ENCODE measurements at places on chromosomes 7 and 10. TPM values are rescaled to one million over a fixed set of nuclear protein-coding genes. Genes with fewer than 3 reads are reported as not detected.

- no peak overlapping the region for H3K4me3 ChIP-seq
- H3K4me1 ChIP-seq = no peaks in the 10 kb centered on the region
- H3K36me3 ChIP-seq = no peaks in the 10 kb centered on the region
- no peak for DNase-seq
- no peaks in the 10 kb centered on the region for H3K27me3 ChIP-seq
Observed at GRCh38 chr7:123939784-123940183, 14.7 kb downstream of the SPAM1 start.

Gene WIPF3
- total RNA-seq = 84.8 TPM

DNA sequence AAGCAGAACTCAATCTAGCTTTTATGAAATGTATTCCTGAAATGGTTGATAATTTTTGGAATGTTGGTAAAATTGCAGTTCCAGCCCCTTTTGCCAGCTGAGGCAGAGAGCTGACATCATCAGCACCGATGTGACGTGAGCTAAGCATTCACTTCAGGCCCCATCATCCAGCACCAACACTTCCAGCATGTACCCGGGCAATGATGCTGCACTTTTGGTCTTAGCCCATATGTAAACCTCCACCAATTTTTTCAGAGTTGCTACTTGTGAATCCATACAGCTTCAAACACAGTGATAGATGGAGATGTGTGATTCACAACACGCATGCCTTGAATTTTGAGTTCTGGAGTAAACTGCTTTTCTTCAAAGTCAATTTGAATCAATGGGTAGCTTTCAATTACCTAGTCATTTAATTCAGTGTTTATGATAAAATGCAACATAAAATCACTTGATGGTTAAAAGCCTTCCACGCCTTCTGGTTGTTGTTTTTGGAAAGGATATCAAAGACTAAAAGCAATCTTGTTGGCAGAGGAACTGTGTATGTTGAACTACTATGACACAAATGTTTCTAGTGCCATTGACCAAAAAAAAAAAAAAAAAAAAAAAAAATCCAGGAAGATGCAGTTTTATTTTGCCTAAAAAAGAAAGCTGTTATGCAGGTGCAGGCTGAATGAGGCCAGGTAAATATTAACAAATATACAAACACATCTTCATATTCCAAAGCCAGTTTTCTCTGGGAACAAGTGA, 73.9 kb downstream of the NRP1 start:
- no peak overlapping the region for H3K4me3 ChIP-seq
- H3K27me3 ChIP-seq = no peaks in the 10 kb centered on the region
- DNase-seq = no peak
- no peak overlapping the region for H3K27ac ChIP-seq

GRCh38 chr10:117449636-117450035, 74.4 kb upstream of the PDZD8 start:
- H3K27me3 ChIP-seq = no peaks in the 10 kb centered on the region
- no peak for DNase-seq
- H3K36me3 ChIP-seq = no peaks in the 10 kb centered on the region
- no peak overlapping the region for H3K4me3 ChIP-seq
- peaks cover 2% of the 10 kb centered on the region for H3K4me1 ChIP-seq

Gene RNF148
- 2.4 TPM for total RNA-seq

DNA sequence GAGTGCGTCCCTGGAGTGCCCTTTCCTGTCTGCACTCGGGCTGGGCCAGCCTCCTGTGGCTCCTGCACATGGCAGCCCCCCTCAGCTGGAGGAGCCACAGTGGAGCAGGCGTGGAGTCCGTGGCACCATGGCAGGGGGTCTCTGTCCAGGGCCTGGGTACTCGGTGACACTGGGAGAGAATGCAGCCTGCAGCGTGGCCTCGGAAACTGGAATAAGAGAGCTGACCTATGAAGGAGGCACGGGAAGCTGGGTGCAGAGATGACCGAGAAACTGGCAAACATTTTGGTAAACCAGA, 25.8 kb upstream of the WDFY4 start:
- no peak overlapping the region for H3K4me3 ChIP-seq
- no peak overlapping the region for H3K27ac ChIP-seq
- DNase-seq = no peak
- H3K27me3 ChIP-seq = no peaks in the 10 kb centered on the region

DNA sequence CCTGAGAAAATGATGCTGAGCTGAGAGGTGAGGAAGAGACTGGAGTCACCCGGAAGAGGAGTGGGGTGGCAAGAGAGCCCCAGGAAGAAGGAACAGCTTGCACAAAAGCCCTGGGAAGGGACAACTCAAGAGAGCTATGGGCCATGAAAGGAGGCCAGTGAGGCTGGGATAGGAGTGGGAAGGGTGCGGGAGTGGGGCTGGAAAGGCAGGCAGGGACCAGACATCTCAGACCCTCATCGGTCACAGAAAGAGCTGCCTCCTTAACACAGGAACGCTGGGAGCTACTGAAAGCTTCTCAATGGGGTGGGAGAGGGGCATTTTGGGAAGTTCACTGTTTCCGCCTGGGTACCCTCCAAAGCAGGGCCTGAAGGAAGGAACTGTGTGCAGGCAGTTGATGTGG, 122.0 kb upstream of the UNC5B start:
- no peaks in the 10 kb centered on the region for H3K36me3 ChIP-seq
- no peak for DNase-seq
- H3K4me1 ChIP-seq = no peaks in the 10 kb centered on the region
- no peak overlapping the region for H3K27ac ChIP-seq
- H3K4me3 ChIP-seq = no peak overlapping the region

Gene MLXIPL
- 0.71 TPM for total RNA-seq

DNA sequence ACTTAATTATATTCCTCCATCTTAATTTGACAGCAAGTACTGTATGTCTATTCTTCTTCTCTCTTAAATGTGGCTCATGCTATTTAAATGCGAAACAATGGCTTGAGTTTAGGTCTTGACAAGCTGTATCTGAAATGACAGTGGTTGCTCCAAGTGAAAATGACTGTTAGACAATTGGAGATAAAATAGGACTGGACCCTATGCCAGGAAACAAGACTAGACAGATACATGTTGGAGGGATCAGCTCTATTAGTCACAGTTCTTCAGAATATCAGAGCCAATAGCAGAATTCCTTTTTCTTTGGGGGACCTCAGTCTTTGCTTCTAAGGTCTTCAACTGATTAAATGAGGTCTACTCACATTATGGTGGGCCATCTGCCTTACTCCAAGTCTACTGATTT, 25.8 kb downstream of the KIAA1217 start:
- H3K36me3 ChIP-seq = no peaks in the 10 kb centered on the region
- no peak overlapping the region for H3K27ac ChIP-seq
- no peaks in the 10 kb centered on the region for H3K27me3 ChIP-seq
- no peaks in the 10 kb centered on the region for H3K4me1 ChIP-seq
- DNase-seq = no peak

GRCh38 chr7:16993543-16993942, 111.8 kb upstream of the AGR3 start:
- no peaks in the 10 kb centered on the region for H3K27me3 ChIP-seq
- DNase-seq = no peak
- H3K27ac ChIP-seq = no peak overlapping the region
- H3K4me1 ChIP-seq = no peaks in the 10 kb centered on the region
- no peak overlapping the region for H3K4me3 ChIP-seq
- H3K36me3 ChIP-seq = no peaks in the 10 kb centered on the region

DNA sequence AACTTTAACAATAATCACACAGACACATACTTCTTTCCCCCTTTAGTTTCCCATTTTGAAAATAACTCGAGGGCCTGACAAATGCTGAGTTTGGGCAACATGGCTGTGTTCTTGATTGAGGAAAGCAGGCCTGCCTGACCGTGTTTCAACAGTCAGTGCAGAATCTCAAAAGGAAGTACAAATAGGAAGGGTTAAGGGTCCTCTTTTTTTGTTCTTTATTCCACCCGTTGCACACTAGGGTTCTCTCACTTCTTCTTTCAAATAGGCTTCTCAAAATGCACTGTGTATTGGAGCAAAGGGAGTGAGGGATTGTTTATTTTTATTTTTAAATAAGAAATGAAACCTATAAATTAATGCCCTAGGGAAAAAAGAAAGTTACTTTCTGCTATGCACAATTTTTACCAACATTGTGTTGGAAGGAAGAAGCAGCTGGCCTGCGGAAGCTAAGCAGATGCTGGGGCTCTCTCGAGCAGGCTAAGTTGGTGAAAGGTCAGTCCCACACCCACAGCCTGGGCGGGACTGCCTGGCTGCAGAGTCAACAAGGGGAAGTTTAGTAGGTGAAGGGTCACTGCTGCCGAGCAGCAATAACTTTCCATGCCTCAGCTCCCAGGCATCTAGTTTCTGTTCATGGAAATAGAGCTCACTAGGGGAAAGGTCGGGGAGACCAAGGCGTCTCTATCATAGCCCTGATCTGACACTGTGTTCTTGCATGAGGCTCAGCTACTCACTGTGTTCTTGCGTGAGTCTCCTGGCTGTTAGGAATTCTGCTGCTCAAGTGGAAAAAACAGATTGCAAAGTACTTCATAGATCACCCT, 12.2 kb upstream of the PDK4 start:
- peak overlapping the region; percentile 15 for H3K4me3 ChIP-seq
- no peaks in the 10 kb centered on the region for H3K36me3 ChIP-seq
- H3K27me3 ChIP-seq = no peaks in the 10 kb centered on the region
- peak overlapping the region; percentile 28 for H3K27ac ChIP-seq
- peaks cover 15% of the 10 kb centered on the region for H3K4me1 ChIP-seq

- no peaks in the 10 kb centered on the region for H3K27me3 ChIP-seq
- DNase-seq = no peak
- H3K36me3 ChIP-seq = no peaks in the 10 kb centered on the region
- H3K4me3 ChIP-seq = no peak overlapping the region
- no peaks in the 10 kb centered on the region for H3K4me1 ChIP-seq
Observed at GRCh38 chr10:131323025-131323424, 11.5 kb upstream of the TCERG1L start.

- no peak overlapping the region for H3K4me3 ChIP-seq
- peaks cover 6% of the 10 kb centered on the region for H3K4me1 ChIP-seq
- no peak for DNase-seq
- no peak overlapping the region for H3K27ac ChIP-seq
- H3K36me3 ChIP-seq = no peaks in the 10 kb centered on the region
Observed at GRCh38 chr10:44311563-44312051, 73.3 kb downstream of the CXCL12 start.

Gene DYDC2
- 3.1 TPM for total RNA-seq

DNA sequence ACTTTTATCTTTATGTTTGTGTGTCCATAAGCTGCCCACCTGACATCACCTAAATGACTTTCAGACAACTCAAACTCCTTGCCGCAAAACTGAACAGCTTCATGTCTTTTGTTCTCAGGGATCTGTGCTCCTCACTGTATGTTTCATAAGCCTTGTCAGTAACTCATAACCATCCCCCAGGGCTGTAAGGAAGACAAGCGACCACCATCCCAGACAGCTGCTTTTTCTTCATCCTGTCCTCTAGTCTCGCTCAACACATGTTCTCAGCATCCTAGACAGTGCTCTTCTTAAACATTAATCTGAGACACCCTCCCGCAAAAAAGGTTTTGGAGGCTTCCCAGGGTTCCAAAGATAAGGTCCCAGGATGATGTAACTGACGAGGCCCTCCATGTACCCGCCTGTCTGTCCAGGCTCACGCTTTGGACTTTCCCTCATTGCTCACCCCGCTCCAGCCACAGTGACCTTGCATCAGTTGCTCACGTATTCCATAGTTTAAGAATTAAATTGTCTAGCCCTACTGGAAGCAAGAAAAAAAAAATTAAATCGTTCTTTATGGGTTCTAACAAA, 69.8 kb downstream of the MAP3K8 start:
- H3K36me3 ChIP-seq = no peaks in the 10 kb centered on the region
- H3K27me3 ChIP-seq = no peaks in the 10 kb centered on the region

Gene KIAA1217
- 15.7 TPM for total RNA-seq

- no peaks in the 10 kb centered on the region for H3K27me3 ChIP-seq
- no peak overlapping the region for H3K27ac ChIP-seq
- peaks cover 3% of the 10 kb centered on the region for H3K4me1 ChIP-seq
- DNase-seq = no peak
- no peaks in the 10 kb centered on the region for H3K36me3 ChIP-seq
- H3K4me3 ChIP-seq = no peak overlapping the region
Observed at GRCh38 chr7:2085804-2086203, 146.9 kb downstream of the MAD1L1 start.

Gene SYT15
- 2.8 TPM for total RNA-seq

- H3K27ac ChIP-seq = no peak overlapping the region
- peaks cover 18% of the 10 kb centered on the region for H3K4me1 ChIP-seq
- no peaks in the 10 kb centered on the region for H3K27me3 ChIP-seq
- DNase-seq = no peak
- H3K4me3 ChIP-seq = no peak overlapping the region
- H3K36me3 ChIP-seq = no peaks in the 10 kb centered on the region
Observed at GRCh38 chr10:79375321-79376077, 28.2 kb downstream of the PPIF start.

GRCh38 chr10:99929360-99929759, 80.4 kb downstream of the DNMBP start:
- DNase-seq = no peak
- peaks cover 12% of the 10 kb centered on the region for H3K4me1 ChIP-seq
- H3K27ac ChIP-seq = no peak overlapping the region
- H3K27me3 ChIP-seq = no peaks in the 10 kb centered on the region
- H3K4me3 ChIP-seq = no peak overlapping the region

DNA sequence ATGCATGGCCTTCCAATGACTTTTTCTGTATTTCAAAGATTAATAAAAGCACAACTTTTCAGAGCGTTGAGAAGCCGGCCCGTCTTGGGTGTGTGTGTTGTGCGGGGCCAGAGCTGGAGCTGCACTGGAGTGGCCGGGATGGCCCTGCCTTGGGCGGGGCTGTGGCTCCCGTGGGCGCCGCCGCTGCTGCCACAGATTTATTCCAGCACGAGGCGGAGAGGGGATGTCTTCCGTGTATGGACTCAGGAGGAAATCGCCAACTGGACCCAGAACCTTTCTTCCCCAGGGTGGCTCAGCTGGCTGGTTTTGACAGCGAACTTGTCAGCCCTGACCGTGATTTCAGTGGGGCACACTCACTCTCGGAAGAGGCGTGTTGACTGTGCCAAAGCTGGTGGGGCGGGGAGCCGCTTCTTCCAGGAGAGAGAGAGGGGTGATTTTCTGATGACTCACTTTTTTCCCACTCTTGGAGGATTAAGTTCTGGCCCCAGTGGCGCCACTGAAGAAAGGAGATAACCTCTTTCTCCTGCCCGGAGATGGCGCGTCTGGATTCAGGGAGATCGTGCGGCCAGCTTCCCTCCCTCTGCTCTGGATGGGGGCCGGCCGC, 72.4 kb downstream of the DNAJB6 start:
- H3K4me3 ChIP-seq = no peak overlapping the region
- H3K27me3 ChIP-seq = no peaks in the 10 kb centered on the region
- H3K36me3 ChIP-seq = no peaks in the 10 kb centered on the region
